ENCODE measurements at places on chromosomes 6 and 20.

GRCh38 chr6:167546611-167547327, 221.9 kb downstream of the TTLL2 start:
- DNase-seq: no peak

- no peak for DNase-seq
Measured at GRCh38 chr6:22372922-22373321, 76.1 kb upstream of the PRL start.

DNA sequence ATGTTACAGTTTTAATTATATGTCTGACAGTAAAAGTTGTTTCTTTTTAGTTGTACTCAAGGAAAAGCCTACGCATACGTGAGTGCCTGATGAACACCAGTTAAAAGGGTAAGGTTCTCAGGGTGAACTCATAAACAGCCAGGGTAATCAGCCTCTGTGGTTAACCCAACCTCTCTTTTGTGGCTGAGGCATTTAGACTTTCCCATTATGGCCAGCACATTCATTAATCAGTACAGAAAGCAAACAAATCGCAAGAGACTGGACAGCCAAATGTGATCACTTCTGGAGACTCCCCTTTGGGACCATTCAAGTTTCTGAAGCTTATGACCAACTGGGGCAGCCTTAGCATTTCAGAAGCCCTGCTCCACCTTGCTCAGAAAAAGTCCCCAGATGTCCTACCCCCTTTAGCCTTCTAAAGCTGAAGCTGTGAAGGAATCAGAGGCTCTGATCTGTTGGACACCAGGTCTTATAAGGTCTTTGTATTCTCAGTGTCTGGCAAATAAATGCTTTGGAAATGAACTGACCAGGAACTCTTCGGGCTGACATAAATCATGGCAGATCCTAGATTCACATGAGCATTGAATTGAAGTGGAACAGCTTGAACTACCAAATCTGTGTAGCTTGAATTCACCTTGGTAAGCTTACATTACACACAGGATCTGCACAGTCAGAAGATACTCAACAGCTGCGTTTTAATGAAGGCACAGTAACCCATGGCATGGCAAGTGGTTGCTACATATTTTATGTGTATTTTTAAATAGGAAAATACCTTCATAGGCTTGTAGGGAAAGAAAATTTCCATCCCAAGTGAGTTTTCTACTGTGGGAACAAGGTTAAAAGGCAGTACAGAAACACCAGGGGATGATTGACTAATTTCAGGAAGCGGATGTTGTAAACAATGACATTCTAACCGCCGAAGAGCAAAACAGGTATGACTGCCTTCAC, 18.7 kb downstream of the IL20RA start:
- DNase-seq: no peak

DNA sequence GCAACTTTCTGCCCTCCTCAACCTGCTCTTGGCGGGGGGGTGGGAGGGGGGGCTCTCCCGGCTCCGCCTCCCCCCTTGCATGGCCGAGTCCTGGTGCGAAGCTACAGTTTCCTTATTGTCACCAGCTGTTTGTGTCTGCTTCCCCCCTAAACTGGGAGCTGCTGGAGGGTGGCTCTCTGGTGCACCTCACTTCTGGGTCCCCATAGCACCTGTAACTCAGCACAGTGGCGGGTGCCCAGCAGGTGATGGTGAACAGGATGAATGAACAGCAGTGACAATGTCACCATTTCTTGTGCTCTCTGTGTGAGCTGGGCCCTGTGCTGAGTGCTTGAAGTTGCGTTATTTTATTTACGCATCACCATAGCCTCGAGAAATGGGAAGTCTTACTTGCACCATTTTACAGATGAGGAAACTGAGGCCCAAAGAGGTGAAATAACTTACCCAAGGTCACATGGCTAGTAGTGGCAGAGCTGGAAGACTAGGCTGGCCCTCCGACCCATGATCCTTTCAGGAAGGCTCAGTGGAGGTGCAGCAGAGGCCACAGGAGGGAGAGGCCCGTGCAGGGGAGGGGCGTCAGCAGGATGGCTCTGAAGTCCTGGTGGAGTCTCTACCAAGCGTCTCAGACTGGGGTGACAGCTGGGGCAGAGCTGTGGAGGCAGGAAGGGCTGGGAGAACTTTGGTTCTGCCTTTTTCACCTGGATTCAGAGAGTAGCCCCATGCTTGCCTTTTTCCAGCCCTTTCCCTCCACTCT, 41.8 kb downstream of the SRC start:
- no peak for DNase-seq

DNA sequence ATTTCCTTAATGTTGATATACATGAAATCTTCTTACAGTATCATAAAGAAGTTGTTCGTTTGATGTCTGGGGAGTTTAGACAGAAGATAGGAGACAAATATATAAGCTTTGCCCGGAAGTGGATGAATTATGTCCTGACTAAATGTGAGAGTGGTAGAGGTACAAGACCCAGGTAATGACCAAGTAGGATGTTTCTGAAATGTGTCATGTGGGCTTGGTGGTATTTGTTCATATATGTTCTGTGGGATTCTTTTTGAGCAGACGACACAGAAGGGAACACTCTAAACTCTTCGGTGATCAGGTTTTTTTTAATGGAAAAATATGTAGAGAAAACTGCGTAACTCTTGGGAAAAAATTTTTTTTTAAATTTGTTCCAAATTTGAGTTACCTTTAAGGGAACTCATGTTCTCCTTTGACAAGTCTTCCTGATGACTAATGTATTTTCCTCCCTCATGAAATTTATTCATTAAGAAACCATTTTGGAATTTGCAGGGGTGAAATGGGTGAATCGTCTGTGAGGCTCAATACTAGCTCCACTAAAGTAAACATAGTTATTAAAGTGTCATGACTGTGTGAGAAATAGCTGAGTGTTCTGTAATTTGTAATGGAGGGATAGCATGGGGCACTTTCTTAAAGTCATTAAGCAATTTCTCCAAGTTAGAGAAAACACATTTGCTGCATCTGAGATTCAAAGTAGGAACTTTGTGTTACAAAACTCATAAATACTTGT, 100.6 kb downstream of the MAP3K4 start:
- DNase-seq: no peak

DNA sequence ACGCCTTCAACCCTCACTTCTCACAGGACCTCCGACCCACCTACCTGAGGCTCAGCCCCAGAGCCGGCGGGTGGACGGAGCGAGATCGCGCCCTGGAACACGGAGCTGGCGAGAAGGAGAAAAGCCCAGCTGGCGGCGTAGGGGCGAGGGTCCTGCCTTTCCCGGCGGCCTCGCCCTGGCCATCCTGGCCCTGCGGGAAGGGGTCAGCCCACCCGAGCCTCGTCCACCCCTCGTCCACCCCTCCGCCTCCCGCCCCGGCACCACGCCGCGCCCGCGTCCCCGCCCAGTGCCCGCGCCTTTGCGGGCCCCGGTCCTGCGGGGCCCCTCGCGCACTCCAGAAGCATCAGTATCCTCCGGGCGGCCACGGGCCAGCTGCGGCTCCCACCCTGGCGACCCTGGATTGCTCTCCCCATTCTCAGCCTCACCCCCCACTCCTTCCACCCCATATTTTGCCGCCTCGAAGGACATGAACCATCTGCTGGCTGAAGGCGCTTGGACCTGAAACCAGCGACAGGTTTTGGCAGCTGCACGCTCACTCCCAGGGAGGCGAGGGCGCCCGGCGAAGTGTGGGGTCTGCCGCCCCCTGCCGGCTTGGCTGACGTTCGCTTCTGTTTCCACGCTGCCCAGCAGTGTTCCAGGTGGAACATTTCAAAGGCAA, 65.1 kb downstream of the PLG start:
- DNase-seq: peak; percentile 92

DNA sequence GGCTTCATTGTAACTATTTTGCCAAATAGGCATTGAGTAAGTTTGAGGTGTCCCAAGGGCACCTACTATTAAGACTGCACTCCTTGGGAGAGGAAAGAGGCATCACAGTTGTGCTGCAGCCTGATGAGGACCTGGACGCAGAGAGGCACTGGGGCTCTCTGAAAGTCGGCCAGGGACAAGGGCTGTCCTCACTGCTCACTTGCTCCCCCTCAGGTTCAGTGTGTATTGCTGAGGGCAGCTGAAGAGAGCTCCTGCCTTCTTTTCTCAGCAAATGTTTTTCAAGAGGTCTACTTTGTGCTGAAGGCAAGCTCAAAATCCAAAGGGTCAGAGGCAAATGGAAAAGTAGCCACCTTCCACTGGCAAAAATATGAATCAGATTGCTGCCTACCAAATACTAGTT, 331.8 kb downstream of the RIMS1 start:
- peak; percentile 24 for DNase-seq

DNA sequence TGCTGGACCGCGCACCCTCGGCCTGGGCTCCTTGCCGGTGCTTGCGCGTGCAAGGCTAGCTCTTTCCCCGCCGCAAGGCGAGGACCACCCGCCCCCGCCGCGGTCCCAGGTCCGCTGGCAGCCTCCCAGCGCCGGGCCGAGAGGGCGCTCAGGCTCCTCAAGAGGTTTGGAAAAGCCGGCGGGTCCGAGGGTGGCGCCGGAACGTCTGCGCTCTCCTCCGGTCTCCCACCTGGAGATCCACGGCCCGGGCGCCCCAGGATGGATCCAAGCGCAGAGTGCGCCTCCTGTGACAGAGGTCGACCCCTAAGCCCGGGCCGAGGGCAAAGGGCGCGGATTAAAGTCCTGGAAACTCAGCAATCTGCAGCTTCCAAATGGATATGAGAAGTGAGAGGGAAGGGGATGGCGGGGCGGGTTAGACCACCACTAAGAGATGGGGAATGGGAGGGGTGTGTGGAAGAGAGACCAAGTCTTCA, 575 bp upstream of the MICAL1 start:
- no peak for DNase-seq

GRCh38 chr6:55567558-55567957, 11.4 kb downstream of the HMGCLL1 start:
- no peak for DNase-seq

DNA sequence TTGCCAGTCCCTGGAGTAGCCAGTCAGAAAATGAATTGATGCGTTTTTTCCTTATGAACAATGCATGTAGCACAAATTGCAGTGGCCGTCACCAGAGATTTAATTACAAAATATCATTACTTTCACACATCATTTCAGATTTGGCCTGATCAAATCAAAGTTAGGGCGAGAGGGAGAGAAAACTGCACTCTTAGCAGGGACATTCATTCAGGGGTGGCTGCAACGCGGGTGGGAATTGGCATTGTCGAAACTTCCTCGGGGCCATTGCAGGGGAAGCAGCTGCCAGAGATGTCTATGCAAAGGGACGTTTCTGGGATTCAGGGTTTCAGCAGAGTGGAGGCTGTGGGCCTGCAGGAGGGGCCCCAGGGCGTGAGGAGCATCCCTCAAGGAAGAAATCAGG, 76.5 kb upstream of the TOP1 start:
- no peak for DNase-seq

- DNase-seq: peak; percentile 89
Measured at GRCh38 chr6:2749969-2750600, 637 bp downstream of the MYLK4 start.

- DNase-seq: no peak
Measured at GRCh38 chr6:117480651-117481050, 1.8 kb upstream of the DCBLD1 start.

All from tongue (tissue), 3 donors.